ENCODE measurements at places on chromosomes 2 and 18. TPM values are rescaled to one million over a fixed set of nuclear protein-coding genes. Genes with fewer than 3 reads are reported as not detected.

GRCh38 chr2:217937446-217937845, 65.3 kb downstream of the TNS1 start:
- DNase-seq, result no peak

- DNase-seq, result no peak
These were observed 37.7 kb downstream of the TGFA start for GRCh38 chr2:70515938-70516337.

GRCh38 chr2:36044411-36044810, 311.2 kb upstream of the CRIM1 start:
- DNase-seq, result no peak

DNA sequence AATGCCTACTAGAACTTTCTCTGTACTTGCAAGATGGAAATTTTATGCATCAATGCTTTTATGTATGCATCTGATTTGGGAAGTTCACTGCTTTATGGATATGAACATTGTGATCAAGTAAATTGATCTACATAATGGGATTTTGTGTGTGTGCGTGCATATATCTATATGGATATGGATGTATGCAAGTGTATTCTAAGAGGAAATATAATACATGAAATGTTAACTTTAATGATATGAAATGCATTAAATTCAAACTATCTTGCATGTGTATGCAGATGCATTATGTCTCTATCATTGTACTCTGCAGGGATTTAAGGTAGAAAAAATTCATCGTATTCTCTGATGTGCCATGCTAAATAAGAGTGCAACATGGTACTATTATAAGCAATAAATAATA, 1855.4 kb upstream of the PIK3C3 start:
- no peak for DNase-seq

DNA sequence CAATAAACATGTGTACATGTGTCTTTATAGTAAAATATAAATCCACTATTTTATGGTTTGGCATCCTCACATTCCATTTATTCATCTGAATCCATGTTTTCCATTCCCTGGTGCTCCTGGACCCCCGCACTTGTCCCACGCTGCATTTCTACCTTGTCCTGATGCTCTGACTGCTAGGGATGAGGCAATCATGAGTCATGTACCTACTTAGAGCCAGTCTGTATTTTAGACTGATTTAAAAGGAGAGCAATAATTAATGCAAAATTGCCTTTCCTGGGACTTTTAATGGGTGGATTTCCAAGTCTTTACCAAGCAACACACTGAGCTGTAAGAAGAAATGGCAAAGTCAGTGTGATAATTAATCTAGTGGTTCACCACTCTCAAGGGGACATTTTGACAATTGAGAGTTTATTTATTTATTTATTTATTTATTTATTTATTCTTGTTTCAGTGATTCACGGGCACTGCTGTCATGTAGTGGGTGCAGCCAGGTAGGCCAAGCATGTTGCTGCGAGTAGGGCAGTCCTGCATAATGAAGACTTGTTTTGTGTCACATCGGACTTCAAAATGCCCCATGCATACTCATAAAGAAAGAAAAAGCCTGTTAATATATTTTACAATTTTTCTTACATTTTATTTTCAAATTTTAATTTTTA, 419.3 kb upstream of the VWC2L start:
- no peak for DNase-seq

GRCh38 chr2:156459720-156460119, 23.5 kb downstream of the GPD2 start:
- no peak for DNase-seq

- no peak for DNase-seq
These were observed 38.5 kb downstream of the INPP5D start for GRCh38 chr2:233098618-233099017.

DNA sequence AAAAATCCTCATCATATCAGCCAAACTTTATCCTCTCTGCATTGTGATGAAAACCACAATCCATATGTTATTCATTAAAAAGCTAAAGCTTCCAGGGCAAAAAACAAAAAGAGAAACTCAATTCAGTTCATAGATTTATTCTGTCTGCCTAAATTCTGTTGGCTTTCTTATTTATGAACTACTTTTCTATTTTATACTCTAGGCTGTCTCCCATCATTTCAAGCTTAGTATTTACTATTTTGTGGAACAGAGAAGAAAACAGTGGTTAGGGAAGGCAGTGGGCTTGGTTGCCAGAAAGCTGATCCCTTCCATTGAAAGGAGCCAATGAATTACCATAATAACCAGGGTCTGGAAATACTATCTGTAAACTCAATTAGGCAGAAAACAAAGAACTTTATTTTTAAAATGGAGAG, 71.8 kb downstream of the RAPH1 start:
- DNase-seq, result no peak

- DNase-seq, result peak; percentile 37
These were observed 21.3 kb downstream of the ITGA6 start for GRCh38 chr2:172448544-172449267.

CD207 gene
- 25.4 TPM for total RNA-seq

GRCh38 chr18:54916507-54916906, 42.8 kb downstream of the CCDC68 start:
- DNase-seq, result no peak

GRCh38 chr2:120675460-120676130, 60.1 kb upstream of the GLI2 start:
- DNase-seq, result peak; percentile 75

DNA sequence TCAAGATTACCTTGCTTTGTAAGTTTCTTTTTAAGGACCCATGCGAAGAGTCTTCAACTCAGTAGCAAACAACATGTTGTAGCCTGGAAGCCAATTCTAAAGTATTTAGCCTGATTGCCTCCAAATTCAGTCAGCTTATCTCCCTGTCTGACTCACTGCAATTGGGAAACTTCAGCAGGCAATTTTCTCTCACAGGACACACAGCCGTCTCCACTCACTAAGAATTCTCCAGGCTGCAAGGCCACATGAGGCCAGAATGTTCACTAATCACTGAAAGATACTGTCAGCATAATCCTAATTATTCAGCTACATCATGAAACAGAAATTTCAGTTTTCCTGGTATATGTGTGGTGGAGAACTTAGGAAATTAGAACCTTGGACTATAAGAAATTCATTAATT, 78.1 kb upstream of the PDE1A start:
- no peak for DNase-seq

CMPK2 gene
- 0.83 TPM for total RNA-seq

DNA sequence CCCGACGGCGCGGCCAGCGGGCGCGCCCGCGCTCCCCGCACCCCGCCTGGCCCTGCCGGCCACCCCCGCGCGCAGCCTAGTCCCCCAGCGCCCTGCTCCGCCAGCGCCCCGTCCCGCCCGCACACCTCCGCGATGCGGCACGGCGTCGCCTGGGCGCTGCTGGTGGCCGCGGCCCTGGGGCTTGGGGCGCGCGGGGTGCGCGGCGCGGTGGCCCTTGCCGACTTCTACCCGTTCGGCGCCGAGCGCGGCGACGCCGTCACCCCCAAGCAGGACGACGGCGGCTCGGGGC, 232 bp downstream of the SNED1 start:
- no peak for DNase-seq

- no peak for DNase-seq
These were observed 171.2 kb downstream of the TCF4 start for GRCh38 chr18:55416791-55417190.

- no peak for DNase-seq
These were observed 4.2 kb downstream of the SLC40A1 start for GRCh38 chr2:189576396-189576795.

SERPINB3 gene
- 24.8 TPM for total RNA-seq

- DNase-seq, result no peak
These were observed 52.1 kb downstream of the MTCL1 start for GRCh38 chr18:8757396-8757997.

FLACC1 gene
- 0.80 TPM for total RNA-seq

GRCh38 chr2:73210019-73210418, 4.0 kb upstream of the SMYD5 start:
- DNase-seq, result no peak

MC5R gene
- total RNA-seq, result not detected

DNA sequence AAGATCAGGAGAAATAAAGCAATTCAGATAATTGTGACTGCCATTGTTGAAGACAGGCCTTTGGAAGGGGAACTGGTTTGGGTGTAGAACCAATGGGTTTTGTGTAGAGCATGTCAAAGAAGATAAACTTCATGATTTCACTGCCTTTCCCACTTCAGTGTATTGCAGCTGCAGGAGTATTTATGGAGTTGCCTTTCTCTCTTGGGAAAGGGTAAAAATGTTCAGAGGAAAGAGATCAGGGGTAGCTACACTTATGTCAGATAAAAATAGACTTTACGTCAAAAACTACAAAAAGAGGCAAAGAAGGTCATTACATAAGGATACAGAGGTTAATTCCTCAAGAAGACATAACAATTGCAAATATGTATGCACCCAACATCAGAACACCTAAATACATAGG, 249.4 kb downstream of the PLCL1 start:
- no peak for DNase-seq

DNA sequence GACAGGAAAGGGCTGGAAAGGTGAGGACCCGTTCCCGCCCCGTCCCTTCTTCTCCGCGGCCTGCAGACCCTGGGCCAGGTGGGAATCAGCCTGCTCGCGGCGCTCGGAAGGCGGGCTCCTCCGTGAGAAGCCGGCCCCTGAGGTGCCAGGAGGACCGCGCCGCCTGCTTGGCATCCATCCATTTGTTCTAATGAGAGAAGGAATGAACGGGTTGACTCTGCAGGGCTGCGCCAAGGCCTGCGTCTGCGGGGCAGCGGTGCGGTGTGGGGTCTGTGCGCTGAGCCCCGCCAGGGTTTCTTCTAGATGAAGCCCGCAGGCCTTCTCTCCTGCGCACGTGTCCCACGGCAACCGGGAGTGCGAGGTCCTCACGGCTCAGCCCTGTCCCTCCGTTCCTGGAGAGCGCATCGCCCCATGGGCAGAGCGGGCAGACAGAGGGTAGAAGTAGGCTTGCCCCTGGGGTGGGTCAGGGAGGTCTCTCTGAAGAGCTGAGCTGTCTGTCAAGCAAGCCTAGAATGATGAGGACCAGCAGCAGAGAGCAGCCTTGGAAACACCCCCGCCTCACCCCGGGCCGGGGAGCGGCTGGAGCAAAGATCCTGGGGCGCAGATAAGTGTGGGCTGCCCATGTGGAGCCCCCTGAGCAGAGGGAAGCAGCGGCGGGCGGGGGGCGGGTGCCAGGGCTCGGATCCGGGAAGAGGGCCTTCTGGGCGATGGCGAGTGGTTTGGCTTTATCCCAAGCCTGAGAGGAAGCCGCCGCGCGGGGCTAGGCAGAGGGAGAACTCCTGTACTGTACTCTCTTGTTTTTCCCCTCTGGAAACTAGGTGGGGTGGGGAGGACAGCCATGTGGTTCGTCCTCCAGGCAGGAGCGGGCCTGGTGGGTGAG, 27.9 kb upstream of the HS6ST1 start:
- DNase-seq, result no peak

DNA sequence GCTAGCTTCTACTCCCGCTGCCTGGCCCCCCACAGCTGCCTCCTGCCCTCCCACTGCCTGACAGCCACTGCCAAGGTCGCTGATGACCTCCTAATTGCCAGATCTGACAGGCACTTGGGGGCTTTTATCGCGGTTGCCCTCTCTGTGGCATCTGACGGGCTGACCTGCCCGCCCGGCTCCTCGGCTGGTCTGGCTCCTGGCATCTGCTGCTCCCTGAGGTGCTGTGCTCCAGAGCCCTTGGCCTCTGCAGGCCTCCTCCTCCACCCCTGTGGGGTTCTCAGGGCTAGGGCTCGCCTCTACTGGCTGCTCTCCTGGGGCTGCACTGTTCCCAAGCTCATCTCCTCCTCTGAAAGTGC, 43.1 kb downstream of the INHBB start:
- peak; percentile 67 for DNase-seq

DYNAP gene
- total RNA-seq, result not detected

DNA sequence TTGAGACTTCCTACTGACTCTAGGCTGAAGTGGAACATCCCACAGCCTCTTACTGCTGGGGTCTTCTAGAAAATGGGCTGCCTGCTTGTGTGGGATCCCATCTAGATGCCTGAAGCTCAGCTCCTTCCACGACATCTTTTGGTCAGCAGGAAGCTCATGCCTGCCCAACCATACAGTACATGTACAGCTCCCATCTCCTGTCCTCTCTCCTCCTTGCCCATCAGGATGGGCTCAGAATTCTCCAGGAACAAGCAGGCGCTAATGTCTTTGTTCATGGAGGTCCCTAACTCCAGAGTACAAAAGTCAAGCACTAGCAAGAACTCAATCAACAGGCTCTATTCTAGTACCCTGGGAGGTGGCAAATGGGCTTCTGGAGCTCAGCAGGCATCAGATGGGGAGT, 31.7 kb upstream of the GPR17 start:
- no peak for DNase-seq

- DNase-seq, result no peak
These were observed 152.8 kb upstream of the VRK2 start for GRCh38 chr2:57893786-57894185.

GRCh38 chr2:171652416-171652785, 34.9 kb upstream of the DYNC1I2 start:
- no peak for DNase-seq

CHRND gene
- total RNA-seq, result not detected

DNA sequence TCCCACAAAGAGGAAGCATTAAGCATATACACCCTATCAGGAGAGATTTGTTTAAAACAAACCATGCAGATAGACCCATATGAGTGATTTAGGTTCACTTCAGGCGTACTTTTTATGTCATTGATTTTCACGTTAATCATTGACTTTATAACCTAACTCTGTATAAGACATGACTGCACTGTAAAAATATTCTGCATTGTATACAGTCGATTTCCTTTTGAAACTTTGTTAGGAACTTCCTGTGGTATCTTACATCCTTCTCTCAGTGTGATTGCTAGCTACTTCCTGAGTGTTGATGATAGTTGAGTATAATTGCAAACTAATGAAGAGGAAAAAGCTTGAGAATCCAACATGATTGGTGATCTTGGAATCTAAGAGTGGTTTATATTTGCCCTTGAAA, 69.4 kb downstream of the XIRP2 start:
- DNase-seq, result no peak

ANTXR1 gene
- 111 TPM for total RNA-seq

DNA sequence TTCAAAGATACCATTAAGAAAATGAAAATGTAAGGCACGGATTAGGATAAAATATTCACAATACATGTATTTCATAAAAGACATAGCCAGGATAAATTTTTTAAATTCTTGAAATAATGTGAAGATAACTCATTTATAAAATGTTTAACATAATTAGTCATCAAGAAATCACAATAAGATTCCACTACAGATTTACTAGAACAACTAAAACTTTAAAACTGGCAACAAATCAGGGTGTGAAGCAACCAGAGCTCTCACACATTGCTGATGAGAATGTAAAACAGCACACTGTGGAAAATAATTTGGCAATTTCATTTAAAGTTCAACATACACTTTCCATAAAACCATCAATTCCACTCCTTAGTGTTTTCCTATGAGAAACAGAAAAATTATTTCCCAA, 89.6 kb upstream of the UBE2E3 start:
- DNase-seq, result no peak

FAM110C gene
- total RNA-seq, result 22.0 TPM

GRCh38 chr2:11540996-11541692, 7.3 kb downstream of the GREB1 start:
- no peak for DNase-seq

DNA sequence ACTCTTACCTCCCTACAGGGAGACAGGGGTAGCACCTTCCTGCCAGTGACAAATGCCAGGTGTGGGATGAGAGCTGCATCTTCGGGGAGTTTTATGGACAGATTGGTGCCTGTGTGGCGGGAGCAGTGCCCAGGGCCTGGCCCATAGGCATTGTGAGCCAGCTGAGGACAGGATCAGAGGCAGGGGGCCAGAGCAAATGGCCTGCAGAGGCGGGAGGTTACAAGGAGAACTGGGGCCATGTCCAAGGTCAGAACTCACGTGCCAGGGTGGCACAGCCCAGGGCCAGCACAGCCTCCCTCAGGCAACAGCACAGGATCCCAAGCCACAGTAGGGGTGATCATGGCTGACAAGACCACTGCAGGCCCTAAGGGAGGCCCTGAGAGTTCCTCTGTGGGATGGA, 40.2 kb upstream of the MCFD2 start:
- no peak for DNase-seq
